ENCODE measurements at places on chromosomes 4 and X. TPM values are rescaled to one million over a fixed set of nuclear protein-coding genes. Genes with fewer than 3 reads are reported as not detected.

SRPX gene
- total RNA-seq = not detected

PLP1 gene
- not detected for total RNA-seq

CHRNA9 gene
- total RNA-seq = not detected

SPACA5 gene
- not detected for total RNA-seq

FGF5 gene
- not detected for total RNA-seq

PDGFRA gene
- not detected for total RNA-seq

XAGE2 gene
- total RNA-seq = not detected
